ENCODE measurements at places on chromosomes 3 and 15.

GRCh38 chr15:98147415-98147814 lies 186.9 kb downstream of the ARRDC4 start:
- DNase-seq = no peak

DNA sequence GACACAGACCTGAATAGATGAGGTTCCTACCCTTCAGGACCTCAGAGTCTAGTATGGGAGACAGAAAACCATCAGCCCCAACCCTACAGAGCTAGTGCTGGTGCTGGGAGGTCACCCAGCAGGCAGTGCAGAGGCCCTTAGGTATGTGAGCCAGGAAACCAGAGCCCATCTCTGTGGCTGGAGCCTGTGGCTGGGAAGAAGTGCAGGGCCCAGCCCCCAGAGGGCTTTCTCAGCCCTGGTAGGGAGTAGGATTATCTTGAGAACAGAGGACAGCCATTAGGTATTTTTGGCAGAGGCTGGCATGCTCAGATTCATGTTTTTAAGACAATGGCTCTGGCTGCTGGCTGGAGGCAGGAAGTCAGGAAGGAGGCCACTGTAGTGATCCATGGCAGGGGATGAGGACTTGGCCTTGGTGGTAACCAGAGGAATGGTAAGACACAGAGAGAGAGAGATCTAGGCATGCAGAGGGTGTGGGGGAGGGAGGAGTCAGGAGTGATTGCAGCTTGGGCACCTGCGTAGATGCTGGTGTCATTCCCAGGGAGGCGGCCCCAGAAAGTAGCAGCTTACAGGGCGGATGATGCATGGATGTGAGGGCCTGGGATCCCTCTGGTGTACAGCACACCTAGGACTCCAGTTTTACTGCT lies 220.9 kb upstream of the EIF1B start:
- DNase-seq = no peak

- DNase-seq = no peak
Observed at GRCh38 chr3:194025119-194025518, 110.8 kb upstream of the HES1 start.

DNA sequence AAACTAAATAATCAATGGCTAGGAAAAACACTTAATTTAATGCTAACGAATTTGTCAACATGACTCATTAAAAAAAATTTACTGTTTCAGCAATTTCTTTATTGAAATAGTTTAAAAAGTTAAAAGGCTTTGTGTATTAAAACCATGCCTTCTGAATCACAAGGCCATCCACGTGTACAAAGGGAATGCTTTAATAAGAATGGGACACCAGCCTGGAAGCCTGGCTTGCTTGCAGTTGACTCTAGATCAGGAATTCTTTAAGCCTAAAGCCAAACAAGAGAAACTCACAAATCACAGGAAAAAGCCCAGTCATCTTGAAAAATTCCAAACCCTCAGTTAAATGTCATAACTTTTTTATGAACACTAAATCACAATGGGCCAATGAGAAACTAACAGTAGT lies 137.6 kb downstream of the PEAK1 start:
- DNase-seq = no peak

DNA sequence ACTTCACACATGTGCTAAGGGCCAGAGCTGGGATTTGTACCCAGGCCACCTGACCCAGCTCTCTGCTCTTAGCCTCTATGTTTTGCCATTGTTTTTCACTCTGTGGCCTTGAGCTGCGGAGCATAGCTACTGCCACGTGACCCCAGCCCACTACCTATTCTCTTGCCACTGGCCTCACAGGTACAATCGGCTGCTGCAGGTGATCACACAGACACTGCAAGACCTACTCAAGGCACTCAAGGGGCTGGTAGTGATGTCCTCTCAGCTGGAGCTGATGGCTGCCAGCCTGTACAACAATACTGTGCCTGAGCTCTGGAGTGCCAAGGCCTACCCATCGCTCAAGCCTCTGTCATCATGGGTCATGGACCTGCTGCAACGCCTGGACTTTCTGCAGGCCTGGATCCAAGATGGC lies 46.2 kb downstream of the SEMA3G start:
- DNase-seq = no peak

DNA sequence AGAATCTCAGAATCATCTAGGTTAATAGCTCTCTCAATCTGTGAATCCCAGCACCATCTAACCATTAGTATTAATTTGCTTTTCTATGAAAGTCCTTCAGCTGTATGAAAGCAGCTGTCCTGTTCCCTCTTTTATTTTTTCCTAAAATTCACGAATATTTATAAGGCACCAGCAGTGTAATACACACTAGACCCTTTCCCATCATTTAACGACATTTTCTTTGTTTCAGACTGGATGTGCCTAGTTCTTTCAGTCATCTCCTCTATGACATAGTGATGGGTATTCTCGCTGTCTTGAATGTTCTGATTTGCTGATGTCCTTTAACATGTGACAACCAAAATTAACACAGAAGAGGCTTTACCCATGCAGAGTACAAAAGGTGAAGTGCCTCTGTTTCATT lies 48.9 kb upstream of the ATP10A start:
- DNase-seq = no peak

DNA sequence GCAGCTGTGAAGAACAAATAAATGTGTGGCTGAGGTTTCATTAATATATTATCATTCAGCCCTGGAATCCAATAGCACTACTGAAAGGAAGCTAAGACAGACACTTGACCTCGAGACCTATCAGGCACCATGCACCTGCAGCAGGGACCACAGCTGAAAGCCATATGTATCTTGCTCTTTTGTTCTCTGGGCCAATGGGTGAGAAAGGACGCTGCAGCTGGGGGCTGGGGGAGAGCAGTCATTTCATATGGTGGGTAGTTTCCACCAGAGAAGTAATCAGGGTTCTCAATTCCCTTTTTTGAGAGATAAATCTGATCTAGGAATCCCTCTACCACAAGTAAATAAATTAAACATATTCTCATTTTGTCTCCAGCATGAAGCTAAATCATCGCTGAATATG lies 225.6 kb upstream of the STRIT1 start:
- no peak for DNase-seq

DNA sequence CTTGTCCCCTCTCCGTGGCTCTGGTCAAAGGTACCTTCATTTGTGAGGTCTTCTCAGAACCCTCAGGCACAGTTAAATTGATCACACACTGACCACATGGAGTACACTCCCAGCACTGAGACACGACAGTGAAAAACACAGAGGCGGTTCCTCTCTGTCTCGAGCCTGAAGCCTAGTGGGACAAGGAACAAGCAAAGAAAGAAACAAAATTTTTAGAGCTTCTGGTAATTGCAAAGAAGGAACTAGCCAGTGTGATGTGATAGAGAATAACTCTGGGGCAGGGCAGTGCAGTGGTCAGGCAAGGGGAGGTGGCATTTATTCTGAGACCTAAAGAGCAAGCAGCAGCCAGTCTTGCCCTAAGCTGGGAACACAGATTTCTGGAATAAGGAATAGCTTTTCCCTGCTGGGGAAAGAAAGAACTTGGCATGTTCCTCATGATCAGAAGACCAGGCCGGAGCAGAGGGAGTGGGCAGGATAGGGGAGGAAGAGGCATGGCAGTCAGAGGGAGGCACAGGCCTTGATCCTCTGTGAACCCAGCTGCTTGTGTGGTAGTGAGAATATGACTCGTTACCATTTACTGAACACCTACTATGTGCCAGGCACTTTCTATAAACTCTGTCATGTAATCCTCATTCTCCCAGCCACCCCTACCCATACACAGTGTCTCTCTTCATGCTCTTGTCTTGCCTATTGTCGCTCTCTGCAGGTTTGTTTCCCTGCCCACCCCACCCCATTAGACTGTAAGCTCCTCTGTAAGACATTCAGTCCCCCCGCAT lies 262.3 kb upstream of the HES1 start:
- DNase-seq = no peak

GRCh38 chr15:69341356-69341755 lies 42.6 kb downstream of the PAQR5 start:
- DNase-seq = no peak

DNA sequence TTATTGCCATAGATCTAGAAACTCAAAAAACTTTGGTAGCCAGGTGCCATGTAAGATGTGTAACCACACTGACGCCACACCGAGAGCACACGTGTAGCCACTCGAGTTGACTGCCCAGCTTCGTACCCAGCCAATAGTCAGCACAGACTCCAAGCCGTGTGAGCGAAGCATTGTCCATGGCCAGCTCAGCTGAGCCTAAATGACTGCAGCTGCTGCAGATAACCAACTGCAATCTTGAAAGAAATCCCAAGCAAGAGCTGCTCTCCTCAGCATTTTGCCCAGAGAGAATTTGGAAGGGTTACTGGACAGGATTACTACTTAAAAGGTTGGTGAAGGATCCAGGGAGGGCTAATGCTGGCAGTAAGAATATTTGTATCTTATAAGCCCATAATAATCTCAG lies 193.0 kb upstream of the THRB start:
- no peak for DNase-seq

DNA sequence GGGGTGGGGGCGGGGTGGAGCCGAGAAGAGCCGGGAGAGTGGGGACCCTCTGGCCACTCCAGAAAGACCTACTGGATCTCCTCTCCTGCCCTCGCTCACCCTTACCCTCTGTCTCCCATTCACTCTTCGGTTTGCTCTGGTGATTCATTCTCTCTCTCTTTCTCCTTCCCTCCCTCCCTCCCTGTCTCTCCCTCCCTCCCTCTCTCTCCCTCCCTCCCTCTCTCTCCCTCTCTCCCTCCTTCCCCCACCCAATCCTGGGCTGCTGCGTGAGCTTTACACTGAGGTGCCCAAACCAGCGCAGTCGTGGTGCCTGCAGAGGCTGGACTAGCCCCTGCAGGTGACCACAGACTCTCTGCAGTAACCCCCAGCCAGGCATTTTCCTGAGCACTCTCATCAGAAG lies 32.2 kb upstream of the ADAMTS17 start:
- DNase-seq = no peak
